Stimulated activated CD4-positive, alpha-beta T cell treated with anti-CD3 and anti-CD28 coated beads, TNF-alpha, amount 100 ng/mL, for 4 hours (primary cell): ENCODE measurements at places on chromosomes 1 and 21.

- no peak for DNase-seq
These were observed 6.1 kb upstream of the SLC19A2 start for GRCh38 chr1:169491845-169492281.

- no peak for DNase-seq
These were observed 29.1 kb downstream of the OPRD1 start for GRCh38 chr1:28840928-28841544.

GRCh38 chr1:172616636-172617035, 42.3 kb upstream of the FASLG start:
- DNase-seq, result no peak

DNA sequence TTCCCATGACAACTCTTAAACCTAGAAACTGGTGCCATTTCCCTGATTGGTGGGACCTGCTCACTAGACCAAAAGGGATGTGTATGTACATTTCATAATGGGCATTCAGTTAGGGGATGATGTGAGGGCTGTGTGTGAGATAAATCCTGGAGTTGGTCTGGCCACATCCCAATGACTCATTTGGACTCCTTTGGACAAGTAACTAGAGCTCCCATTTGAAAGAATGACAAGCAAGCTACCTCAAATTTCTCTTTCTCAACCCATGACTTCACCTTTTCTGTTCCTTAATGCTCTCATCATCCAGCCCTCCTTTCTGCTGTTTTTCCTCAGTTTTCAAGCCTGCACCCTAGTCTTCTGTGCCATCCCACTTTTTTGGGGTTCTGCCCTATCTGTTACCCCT, 27.9 kb downstream of the EBNA1BP2 start:
- DNase-seq, result no peak

DNA sequence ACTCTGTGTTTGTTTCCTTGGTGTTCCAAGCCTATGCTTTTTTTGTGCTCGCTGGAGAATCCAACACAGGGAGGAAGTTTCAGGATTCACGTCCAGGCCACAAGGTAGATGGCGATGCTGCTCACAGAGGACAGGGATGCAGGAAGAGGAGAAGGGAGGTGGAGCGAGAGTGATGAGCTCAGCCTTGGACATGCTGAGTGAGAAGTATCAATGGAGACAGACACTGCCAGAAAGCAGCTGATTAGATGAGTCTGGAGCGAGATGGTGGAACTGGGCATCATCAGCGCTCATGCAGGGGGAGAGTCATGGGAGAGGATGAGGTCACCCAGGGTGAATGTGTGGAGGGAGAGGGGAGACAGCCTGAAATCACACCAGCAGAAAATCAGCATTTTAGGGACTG, 110.0 kb downstream of the GLUL start:
- no peak for DNase-seq

GRCh38 chr1:159474926-159475325, 35.4 kb downstream of the OR10J1 start:
- DNase-seq, result no peak

GRCh38 chr1:234839663-234840062, 229.7 kb upstream of the IRF2BP2 start:
- DNase-seq, result no peak

GRCh38 chr1:11362547-11363021, 89.6 kb downstream of the UBIAD1 start:
- DNase-seq, result no peak

- no peak for DNase-seq
These were observed 176.5 kb downstream of the HIVEP3 start for GRCh38 chr1:41742219-41742618.

DNA sequence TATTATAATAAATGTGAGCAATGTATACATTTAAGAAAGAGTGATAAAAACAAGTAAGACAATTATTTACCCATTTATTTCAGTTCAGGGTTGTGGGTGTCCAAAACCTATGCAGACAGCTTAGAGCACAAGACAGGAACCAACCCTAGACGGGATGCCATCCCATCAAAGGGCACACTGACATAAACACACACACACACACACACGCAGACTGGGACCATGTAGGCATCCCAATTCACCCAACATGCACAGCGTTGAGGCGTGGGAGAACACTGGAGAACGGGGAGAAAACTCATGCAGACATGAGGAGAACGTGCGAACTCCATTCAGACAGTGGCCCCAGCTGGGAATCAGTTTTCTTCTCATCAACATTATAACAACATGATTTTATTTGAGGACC, 274.7 kb downstream of the USP25 start:
- no peak for DNase-seq

- DNase-seq, result no peak
These were observed 14.0 kb upstream of the ZNF692 start for GRCh38 chr1:248872752-248873408.

DNA sequence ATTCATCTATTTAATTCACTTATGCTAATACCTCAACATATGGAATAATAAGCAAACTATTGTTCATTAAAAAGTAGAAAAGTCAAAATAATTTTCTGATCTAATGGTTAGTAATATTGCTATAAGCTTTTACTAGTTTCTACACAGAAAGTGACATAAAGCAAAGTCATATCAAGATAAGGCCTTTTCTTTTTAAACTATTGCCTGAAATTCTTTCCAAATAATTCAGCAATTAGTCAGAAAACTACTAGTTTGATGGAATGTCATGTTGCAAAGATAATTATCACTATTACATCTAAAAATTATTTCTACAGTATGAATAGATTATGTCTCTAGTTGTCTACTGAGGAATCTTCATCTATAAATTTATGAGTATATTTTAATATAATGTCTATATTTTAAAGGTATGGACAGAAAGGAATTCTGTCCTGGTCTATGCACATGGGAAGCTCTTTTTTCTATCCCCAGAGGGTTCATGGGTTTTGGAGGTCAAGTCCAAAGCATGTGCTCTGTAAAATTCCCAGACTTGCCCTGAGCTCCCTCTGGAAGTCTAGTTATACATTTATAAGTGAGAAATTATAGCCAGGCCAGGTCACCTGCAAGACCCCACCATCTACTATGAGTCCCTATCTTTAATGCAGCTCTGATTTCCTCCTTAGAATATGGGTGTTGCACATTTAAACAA, 84.6 kb upstream of the DPYD start:
- DNase-seq, result no peak

DNA sequence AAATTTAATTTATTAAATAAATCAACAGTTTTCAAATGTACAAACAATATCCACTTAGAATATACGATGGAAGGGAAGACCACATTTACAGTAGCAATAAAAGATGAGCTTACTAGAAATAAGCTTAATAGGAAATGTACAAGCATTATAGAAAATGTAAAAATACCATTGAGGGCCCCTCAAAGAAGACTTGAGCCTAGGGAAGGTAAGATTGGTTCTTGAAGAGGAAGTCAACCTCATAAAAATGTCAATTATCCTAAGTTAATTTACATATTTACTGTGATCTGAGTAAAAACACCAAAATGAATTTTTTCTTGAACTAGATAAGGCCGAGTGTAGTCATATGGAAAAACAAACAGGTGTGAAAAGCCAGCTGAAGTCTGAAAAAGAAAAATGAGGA, 39.7 kb upstream of the TRIM67 start:
- no peak for DNase-seq

DNA sequence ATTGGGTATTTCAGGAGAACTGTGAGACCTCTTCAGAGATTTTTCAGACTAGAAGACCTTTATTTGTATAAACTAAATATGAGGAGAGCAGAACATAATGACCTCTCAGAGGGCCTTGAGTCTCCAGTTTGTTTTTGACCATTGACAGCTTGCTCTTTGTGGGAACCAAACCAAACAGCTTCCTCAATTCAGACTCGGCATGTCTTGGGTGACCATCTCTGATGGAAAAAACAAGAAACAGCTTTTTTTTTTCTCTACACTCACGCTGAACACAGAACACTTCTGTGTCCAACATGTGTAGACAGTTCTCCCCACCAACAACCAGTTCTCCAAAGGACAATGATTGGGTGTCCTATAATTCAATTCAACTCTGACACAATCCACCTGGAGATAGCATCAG, 11.5 kb downstream of the ATP1A4 start:
- DNase-seq, result no peak

DNA sequence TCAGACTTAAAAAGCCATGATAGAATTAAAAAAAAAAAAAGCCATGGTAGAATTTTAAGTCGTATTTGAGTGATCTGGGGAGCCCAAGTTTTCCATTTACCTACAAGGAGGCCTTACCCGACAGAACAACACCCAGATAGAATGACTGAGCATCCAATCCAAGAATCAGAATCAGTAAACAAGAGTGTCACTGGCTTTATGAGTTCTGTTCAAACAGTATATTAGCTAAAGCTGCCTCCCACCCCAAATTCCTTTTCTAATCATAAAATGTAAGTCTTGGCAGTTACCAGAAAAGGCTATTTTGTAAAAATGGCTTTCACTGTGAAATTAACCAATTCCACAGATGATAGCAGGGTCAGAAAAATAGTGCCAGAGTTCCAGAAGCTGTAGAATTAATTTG, 1.2 kb downstream of the GTF2B start:
- DNase-seq, result no peak

- DNase-seq, result no peak
These were observed 37.1 kb upstream of the COL11A1 start for GRCh38 chr1:103145449-103145848.
